CD4-positive, alpha-beta T cell treated with Interleukin-21 for 1 hour (primary cell): ENCODE measurements at places on chromosomes 1 and 21.
A peak's percentile ranks its signal among the peaks of the same experiment; 100 is the strongest.

GRCh38 chr1:36450919-36451305 is 661 bp upstream of the OSCP1 start:
- no peak for DNase-seq

DNA sequence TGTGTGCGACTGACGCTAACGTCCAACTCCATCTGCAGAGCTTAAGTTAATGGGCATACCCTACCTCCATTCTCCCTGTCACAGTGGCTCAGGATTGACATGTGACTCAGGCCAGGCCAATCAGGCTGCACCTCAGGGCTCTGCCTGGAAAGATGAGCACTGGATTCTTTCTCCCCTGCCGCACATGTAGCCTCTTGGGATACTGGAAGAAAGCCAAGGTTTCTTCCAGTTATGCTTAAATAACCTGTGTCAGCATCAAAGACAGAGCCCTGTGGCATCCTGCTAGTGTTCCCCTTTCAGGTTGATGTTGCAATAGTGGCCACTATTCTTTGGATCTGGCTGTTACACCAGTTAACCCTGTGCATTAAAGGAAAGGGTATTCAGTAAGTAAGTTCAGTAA is 55.0 kb upstream of the SYT6 start:
- no peak for DNase-seq

DNA sequence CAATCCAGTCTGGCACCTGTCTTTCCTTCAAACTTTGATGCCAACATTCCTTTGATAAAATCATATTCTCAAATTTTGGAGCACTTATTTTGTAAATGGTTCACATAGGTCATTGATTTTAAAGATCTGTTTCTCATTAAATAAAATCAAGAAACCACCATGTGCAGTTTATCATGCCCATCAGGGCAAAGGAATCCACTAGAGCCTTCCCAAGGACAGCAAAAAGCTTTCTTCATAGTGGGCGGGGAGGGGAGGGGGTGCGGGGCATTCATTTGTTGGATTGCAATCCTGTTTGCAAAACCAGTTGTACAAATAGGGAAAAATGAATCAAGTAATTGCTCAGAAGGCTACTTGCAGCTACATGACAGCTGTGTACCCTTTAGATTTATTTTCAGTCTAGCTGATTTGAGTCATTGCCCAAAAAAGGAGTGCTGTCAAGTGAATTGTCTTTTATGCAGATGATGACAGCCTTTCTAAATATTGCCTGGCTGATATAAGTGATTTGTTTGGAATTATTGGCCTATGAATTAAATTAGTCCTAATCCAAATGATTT is 23.0 kb downstream of the LRRC8B start:
- no peak for DNase-seq

- DNase-seq: no peak
These were observed 18.6 kb upstream of the COQ8A start for GRCh38 chr1:226921504-226921903.

- DNase-seq: no peak
These were observed 98.2 kb downstream of the UCK2 start for GRCh38 chr1:165925498-165926079.

DNA sequence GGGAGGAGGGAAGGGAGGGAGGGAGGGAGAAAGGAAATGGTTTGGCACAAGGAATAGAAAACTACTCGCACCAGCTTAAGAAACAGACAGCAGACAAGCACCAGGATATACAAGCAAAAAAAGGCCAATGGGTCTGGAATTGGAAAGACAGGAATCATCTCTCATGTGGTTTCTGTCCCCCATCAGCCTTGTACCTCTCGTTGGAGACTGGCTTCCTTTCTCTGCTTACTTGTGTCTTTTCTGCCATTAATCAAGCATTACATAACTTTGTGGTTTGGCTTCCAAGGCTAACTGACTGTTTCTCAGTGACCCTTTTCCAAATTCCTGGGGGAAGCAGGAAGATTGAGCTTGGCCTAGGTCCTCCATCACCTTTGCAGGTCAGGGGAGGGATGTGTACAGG is 11.8 kb upstream of the RALGPS2 start:
- no peak for DNase-seq

DNA sequence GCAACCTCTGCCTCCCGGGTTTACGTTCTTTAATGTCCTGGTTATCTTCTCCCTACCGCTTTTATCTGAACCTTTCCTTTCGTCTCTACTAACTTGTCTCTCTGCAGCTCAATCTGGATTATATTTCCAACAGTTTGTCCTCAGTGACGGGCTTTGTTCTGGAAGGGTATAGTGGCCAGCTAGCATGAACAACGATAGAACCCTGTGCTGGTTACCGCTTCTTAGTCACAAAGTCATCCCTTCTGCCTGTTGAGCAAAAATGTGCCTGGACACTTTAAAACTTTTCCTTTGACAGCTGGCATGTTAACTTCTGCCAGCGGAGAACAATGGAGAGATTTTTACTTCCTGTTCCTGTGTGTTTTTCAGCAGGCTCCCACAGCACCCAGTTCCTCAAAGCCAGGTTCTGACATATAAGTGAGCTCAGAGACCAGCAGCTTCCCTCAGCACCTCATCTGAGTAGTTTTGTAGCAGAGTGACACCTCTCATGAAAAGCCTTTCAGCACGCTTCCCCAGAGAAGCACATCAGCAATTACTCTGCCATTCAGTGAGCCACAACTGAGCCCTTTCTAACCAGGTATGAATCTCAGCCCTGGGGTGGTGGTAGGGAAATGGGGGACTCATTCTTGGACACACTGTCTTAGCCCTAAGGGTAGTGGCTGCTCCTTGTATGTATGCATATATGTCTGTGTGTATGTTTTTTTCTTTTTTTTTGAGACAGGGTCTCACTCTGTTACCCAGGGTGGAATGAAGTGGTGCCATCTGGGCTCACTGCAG is 23.6 kb upstream of the CCDC17 start:
- DNase-seq: no peak

DNA sequence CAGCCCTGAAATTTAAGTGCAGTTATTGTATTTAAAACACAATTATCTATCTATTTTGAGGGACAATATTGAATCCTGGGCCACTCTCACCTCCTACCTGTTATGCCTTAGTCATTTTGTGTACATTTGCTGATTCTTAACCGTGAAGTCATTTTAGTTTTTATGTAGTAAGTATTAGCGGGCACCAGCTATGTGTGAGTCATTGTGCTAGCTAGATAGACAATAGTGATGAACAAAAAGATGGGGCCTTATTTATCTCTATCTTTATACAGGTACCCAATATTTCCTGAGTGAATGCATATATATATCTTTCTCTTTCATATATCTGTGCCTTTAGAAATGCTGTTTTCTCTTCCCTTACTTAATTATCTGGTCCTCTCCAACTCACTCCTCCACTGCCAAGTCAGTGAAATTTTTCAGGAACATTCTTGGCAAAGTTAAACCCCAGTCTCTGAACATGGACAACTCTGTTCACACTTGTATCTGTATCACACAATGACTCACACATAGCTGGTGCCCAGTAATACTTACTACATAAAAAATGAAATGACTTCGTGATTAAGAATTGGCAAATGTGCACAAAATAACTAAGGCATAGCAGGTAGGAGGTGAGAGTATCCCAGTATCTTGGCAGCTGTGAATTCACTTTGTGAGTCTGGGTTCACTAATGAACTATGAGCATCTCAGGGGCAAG is 166.0 kb upstream of the C8B start:
- no peak for DNase-seq

- DNase-seq: no peak
These were observed 45.1 kb downstream of the TRPM2 start for GRCh38 chr21:44398499-44398898.

DNA sequence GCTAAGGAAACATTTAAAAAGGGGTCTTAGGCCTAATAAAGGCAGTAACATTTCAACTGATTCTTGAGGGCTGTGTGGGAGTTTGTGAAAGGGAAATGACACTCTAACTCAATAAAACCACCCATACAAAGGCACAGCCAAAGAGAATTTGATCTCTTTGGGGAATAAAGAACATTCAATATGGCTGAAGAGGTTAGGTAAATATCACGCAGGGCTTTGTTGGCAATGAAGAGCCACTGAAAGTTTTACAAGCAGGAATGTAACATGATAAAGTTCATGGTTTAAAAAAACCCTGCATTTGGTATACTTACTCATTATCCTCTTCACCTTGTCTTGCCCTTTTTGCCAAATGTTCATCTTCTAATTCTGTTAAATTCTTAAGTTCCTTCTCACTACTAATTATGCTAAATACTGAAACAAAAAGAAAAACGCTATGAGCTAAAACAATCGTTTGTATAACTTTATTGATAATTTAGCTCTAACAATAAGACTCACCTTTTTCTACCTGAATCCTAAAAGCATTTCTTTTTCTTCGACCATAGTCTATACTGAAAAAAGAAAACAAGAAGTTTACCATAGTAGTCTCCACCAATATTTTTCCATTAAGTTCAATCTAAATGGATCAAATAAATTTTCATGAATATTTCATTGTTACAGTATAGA is 12.5 kb downstream of the NVL start:
- no peak for DNase-seq

- no peak for DNase-seq
These were observed 50.2 kb downstream of the PKNOX1 start for GRCh38 chr21:43024439-43025136.

- no peak for DNase-seq
These were observed 38.5 kb upstream of the ACTRT2 start for GRCh38 chr1:2982615-2983318.

DNA sequence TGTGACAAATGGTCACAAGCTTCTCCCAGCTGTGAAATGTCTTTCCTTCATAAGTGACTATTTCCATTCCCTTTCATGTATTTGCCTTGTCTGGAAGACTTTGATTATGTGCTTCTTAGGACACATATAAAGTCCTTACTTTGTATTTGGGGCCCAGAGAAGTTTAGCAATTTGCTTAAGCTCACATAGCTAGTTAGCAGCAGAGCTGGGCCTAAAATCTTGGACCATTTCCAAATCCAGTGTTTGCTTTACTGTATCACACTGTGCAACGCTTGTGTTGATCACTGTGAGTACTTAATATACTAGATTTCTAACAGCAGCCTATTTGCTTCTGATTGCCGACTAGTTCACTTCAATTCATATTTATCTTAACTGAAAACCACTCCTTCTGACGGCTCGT is 2.2 kb upstream of the KCNA3 start:
- DNase-seq: no peak

DNA sequence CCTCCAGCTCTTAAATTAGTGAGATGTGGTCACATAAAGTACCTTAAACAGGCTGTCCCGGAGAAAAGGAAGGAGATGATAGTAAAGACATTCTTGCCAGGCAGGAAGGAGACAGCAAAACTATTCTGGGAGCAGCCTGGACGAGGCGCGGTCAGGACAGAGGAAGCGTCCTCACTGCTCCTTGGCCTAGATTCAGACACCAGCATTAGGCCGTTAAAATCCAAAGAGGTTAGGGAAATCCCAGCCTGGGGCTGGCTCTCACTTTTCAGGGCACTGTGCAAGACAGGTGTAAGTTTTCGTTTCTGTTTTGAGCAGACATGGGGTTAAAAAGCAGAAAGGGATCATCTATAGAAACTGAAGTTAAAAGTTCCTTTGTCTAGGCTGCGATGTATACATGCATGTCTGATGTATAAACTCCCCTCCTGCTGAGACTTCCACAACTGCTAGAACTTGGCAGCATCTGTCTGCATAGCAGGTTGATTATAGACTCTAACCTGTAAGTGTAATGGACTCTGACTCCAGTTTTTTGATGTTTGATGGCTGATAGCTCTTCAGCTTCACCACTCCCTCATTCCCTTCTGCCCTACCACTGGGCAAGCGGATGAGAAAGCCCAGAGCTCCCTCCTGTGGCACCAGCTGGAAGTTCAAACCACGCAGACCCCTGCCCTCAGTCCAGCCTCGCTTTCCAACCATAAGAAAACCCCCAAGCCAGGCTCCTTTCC is 21.5 kb downstream of the STPG1 start:
- peak; percentile 75 for DNase-seq

DNA sequence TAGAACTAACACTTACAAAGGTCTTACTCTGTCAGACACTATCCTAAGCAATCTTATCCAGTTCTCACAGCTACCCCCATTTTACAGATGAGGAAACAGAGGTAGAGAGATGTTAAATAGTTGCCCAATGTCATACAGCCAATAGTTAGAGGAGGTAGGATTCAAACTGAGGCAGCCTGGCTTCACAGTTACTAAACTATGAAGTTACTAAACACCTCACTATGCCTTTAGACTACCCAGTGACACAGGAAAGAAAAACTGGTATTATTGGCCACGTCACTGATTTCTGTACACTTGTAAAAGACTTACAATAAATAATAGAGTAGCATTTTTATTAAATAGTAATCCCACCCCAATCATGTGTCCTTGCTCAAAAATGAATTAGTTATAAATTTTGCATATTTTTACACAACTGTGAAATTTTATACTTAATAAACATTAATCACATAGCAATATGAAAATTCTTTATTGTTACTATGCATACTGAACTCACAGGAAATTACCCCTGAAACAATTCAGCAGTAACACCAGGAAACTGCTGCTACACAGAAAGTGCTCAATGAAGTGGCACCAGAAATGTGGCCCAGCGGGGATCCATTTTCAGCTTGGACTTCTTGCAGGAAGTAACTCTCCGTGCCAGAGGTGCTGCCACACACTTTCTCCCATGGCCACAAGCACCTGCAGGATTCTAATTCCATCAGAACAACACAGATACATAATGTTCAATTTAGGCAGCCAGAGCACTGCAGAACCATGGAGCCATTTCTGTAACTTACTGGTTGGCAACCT is 69.4 kb downstream of the VAV3 start:
- no peak for DNase-seq

GRCh38 chr21:44818640-44819011 is 764 bp upstream of the SUMO3 start:
- no peak for DNase-seq

DNA sequence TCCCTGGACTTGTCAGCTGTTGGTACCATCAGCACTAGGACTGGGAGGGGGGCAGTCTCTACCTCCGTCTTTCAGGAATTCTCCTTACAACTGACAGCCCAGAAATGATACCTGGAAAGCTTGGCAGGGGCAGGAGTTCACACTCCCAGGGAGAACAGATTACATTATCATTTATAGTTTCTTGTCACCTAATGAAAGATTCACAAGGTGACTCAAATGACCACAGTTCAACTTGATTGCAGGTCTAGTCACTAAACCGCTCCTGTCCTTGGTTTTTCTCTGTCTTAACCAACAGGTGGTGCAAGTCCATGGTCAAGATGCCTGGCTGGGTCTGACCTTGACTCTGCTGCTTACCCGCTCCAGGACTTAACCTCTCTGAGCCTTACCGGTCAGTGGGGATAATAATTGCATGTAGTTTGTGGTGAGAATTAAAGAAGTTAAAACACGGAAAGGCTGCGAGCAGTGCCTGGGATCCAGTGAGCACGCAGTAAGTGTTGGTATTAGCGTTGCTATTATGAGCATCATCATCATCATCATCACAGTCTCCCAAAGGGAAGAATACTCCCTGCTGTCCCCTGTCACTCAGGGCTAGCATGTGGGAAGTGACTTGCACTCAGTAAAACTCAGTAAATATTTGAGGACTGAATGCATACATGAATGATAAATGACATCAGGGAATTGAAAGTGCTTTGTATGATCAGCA is 125.3 kb upstream of the CD34 start:
- DNase-seq: no peak

- DNase-seq: no peak
These were observed 16.9 kb downstream of the MORN1 start for GRCh38 chr1:2374252-2375155.

- peak; percentile 73 for DNase-seq
These were observed 78.6 kb upstream of the SOD1 start for GRCh38 chr21:31580866-31581276.
